ENCODE measurements at places on chromosomes 1 and 21.

DNA sequence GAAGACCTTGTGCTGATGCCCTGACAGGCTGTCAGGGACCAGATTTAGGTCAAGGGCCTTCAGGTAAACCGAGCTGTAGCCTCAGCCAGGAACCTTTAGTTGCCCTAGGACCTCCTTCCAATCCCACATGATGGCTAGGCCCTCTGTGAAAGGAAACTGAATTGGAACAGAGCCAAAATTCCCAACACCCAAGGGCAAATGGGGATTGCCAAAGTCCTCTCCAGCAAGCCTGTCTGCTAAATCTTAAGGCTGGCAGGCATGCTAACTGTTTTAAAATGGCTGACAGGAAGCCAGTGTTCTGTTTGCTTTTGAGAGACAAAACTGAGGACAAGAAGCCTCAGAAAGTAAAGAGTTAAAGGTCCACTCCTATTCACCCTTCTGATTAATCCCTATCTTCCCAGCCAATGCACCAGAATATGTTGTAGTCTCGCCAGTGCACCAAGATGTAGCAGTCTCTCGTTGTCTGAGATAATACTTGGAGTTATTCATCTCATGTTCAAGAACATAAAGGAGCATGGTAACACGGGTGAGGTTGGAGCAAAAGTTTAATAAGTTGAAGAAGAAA lies 35.1 kb downstream of the MSTO1 start:
- DNase-seq = no peak

- DNase-seq = no peak
Observed at GRCh38 chr1:19349999-19350398, 37.9 kb downstream of the SLC66A1 start.

DNA sequence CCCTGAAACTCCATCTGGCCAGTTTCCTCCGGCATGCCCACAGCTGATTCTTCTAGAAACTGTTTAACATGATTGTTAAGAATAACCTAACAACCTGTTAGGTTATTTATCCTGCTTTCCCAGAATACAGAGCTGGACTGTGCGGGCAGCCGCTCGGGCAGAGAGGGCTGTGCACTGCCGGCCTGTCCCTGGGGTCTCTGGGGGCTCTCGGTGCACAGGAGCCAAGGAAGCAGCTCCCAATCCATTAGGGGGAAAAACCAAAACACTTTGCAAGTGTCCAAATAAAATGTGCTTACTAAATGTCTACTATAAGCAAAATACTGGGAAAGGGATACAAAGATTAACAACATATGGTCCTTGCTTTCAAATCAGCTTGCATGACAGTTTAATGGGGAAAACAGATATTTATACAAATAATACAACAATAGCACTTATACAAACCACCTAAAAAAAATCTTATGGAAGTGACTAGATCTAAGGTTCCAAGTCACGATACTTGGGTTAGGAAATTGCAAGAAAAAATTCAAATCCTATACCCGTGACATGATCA lies 50.7 kb downstream of the HLCS start:
- DNase-seq = no peak

- DNase-seq = no peak
Observed at GRCh38 chr21:29677326-29677725, 262.5 kb downstream of the GRIK1 start.

- DNase-seq = peak; percentile 98
Observed at GRCh38 chr1:226308723-226309397, at the start of gene LIN9. Gene LIN9 (minus strand): TSS chr1:226309164. CDS start chr1:226309139, 25 bp downstream.

- no peak for DNase-seq
Observed at GRCh38 chr1:44705938-44706337, 25.0 kb downstream of the RNU5D-1 start.

DNA sequence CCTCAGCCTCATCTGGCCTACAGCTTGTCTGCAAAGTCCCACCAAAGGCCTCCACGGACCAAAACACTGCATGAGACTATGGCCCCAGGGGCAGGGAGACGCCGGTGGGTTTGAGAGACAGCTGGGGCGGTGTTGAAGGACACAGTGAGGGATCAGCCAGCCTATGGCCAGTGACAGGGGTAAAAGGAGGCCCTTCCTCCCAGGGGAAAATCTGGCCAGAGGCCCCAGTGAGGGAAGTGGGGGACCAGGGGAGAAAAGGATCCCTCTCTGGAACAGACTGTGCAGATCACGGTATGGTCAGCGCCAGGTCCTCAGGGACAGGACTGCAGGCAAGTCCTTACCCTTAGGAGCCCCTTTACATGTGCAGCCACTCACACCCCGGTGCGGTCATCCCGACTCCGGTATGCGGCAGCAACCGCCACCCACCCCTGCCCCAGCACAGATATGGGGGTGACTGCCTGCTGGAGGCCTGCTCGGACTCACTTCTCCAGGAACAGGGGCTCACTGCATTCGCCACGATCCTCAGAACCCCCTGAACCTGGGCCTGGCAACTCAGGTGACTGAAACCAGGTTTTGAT lies 1.3 kb downstream of the CERS2 start:
- DNase-seq = peak; percentile 45

DNA sequence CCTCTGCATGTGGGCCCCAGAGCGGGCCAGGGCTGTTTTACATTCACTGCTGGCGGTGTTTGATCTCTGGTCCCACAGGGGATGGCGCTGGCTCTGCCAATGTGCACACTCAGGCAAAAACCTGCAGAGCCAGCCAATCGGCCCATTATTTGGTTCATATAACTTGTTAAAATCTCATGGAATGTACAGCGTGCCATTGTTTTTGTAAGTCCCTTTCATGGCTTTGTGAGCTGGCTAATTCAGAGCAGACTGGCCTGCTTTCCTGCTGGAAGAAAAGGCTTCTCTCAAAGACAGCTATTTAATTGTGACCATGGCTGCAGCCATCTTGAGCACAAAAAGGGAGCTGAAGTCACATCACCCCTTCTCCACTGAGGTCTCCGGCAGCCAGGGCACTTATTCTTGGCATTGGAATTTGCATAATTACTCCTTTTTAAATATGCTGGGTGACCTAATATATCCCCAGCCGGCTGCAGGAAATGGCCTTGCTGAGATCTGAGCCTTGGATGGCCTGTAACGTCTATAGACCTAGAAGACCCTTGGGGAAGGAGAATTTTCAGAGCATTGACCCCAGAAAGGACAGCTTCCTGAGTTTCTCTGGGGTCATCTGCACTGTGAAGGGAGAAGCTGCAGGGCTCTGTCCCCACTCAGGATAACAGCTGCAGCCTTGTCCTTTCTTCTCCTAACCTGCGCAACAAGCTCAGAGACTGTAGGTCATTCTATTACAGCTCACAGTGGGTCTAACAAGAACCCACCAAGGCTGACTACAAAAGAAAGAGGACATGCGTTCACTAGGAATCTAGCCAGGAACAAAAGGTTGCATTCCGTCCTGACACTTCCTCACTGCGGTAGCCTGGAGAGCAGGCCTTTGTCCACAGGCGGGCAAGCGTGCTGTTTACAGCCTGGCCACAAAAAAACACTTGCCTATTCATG lies 45.8 kb downstream of the BCAR3 start:
- DNase-seq = no peak

DNA sequence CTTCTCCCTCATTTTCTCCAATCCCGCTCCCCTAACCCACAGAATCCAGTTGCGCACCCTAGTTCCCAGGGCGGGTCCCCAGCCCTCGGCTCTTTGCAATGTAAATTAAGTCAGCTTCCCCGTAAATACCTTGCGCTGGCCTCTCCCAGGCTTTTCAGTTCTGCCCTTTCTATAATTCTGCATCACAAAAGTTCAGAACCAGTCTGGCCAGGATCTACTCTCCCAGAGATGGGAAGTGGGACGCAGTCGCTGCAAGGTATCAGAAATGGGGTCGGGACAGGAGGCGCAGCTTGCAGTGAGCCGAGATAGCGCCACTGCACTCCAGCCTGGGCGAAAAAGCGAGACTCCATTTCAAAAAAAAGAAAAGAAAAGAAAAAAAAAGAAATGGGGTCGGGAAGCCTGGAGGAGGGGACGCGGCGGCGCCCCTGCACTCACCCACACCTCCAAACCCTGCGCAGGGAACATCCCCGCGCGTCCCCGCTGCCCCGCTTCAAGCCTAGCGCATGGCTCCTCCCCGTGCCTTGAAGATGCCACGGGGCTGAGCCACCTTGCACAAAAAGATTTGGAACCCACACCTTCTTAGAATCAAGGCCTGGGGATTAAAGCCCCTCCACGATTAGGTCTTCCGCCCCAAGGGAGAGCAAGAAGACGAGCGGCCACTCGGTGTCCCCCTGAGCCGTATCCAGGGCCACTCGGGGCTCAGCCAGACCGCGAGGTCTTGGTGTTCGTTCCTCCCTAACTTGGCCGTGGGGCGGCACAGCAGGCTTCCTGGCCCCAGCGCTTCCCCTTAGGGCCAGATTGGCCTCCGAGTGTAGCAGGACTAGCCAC lies 27.2 kb upstream of the ITLN2 start:
- DNase-seq = no peak

DNA sequence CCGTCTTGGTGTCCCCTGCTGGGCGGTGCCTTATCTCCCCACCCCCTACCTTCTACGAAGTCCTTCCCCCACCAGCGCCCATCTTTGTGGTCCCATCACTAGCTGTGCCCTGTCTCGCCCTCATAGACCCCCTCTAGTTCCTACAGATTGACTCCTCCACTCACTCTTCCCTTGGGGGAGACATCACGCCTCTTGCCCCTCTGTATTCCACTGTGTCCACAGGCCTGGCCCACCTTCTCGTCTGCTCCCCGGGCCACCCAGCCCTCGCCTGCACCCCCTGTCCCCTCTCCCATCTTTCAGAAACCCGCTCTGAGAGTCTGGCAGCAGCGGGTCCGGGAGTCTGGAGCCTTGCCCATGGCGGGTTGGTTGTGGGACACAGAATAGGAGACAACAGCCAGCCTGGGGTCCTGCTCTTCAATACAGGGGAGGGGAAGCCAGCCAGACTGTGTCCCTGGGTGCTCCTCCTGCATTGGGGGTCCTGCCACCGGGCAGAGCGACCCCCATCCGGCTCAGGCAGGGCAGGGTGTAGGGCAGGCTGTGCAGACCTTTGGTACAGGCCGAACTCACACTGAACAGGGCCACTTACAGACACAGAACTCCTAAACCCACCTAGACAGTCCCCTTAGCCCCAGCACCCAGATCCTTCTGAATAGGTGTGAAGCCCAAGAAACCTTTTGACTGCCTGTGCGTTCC lies 1.1 kb downstream of the RNF187 start:
- peak; percentile 25 for DNase-seq

GRCh38 chr1:20633190-20634064 lies at the start of gene PINK1:
Gene PINK1 (plus strand): TSS chr1:20633458. CDS start chr1:20633549, 91 bp downstream.
- DNase-seq = peak; percentile 86

GRCh38 chr1:41328780-41329640 lies 32.2 kb upstream of the FOXO6 start:
- DNase-seq = no peak

DNA sequence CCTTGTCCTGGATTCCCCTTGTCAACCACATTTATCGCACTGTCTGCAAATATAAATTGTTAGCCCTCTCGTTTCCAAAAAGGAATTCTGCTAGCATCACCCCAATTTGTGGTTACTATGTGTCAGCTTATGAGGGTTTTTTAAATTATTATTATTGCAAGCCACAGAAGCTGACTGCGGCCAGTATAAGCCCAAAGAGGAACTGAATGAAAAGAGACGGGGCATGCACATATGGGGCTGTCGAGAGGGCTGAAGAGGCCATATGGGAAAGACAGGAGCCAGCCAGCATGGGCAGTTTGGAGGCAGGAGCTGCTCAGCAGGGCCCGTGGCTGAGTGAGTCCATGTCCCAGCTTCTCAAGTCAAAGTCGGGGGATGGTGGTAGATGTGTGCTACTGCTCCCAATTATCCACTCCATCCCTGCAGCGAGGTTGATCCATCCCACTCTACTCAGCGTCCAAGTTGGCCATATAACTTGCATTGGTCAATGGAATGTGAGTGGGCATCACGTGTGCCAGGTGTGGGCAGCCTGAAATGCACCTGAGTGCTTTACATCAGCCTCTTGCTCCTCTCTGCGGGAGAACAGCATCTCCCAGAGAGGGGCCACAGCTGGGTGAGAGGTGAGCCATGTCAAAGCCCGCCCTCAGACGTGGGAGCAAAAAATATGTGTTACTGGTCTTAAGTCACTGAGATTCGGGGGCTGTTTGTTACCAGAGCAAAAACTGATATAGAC lies 37.6 kb upstream of the LDLRAP1 start:
- no peak for DNase-seq

- DNase-seq = no peak
Observed at GRCh38 chr1:40350391-40350790, 23.1 kb upstream of the SMAP2 start.

DNA sequence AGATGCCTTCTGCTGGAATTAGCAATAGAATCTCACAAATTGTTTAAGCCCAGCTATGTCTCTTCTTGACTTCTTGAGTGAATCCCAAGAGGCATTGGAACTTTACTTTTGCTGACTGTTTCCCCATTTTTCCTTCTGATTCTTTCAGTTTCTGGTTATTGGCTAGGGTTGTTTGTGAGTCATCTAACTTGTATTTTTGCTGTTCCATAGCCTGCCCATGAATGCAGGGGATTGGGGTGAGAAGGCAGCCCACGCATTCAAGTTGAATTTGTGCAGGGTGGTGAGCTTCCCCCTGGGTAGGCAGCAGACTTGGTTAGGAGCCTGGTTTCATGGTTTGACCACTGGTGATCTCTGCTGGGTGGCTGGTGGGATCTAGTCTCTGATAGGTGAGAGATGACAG lies 10.4 kb upstream of the KLF17 start:
- peak; percentile 40 for DNase-seq

DNA sequence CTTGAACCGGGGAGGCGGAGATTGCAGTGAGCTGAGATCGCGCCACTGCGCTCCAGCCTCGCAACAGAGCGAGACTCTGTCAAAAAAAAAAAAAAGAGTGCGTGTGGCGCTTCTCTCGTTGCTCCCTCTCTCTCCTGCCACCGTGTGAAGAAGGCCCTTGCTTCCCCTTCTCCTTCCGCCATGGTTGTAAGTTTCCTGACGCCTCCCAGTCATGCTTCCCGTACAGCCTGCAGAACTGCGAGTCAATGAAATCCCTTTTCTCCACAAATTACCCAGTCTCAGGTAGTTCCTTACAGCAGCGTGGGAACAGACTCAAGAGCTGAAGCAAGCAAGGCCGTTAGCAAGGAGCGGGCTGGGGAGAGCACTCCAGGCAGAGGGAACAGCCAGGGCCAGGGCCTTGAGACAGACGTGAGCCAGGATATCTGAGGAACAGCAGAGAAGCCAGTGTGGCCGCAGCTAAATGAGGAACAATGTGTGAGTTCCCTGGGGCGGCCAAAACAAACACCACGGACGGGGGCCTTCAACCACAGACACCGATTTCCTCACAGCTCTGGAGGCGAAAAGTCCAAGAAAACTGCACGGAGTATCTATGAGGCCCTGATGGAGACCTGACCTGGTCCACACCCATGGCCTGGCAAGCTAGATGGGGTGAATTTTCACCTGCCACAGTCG lies 54.2 kb upstream of the ETS2 start:
- no peak for DNase-seq

- DNase-seq = no peak
Observed at GRCh38 chr1:60898987-60899386, 183.4 kb upstream of the NFIA start.
